ENCODE measurements at places on chromosomes 3 and 15. TPM values are rescaled to one million over a fixed set of nuclear protein-coding genes. Genes with fewer than 3 reads are reported as not detected.

The RARB gene
- not detected for total RNA-seq

The ENTPD3 gene
- not detected for total RNA-seq

The EPHA6 gene
- total RNA-seq: not detected

The ZNF717 gene
- 7.3 TPM for total RNA-seq

GRCh38 chr3:41986561-41986960, 24.7 kb upstream of the ULK4 start:
- no peak for DNase-seq

DNA sequence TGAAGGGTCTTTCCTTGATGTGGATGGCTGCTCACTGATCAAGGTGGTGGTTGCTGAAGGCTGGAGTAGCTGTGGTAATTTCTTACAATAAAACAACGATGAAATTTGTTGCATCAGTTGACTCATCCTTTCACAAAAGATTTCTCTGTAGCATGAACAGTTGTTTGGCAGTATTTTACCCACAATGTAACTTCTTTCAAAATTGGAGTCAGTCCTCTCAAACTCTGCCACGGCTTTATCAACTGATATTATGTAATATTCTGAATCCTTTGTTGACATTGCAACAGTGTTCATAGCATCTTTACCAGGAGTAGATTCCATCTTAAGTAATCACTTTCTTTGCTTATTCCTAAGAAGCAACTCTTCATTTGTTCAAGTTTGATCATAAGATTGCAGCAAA, 252.6 kb downstream of the UBE2E2 start:
- DNase-seq: no peak

GRCh38 chr15:70435369-70435768, 328.0 kb downstream of the UACA start:
- DNase-seq: no peak

- DNase-seq: no peak
Observed at GRCh38 chr3:101128786-101129185, 135.6 kb upstream of the ABI3BP start.

Measured in CD8-positive, alpha-beta memory T cell (primary cell).